ENCODE measurements at places on chromosomes 2 and 18.

DNA sequence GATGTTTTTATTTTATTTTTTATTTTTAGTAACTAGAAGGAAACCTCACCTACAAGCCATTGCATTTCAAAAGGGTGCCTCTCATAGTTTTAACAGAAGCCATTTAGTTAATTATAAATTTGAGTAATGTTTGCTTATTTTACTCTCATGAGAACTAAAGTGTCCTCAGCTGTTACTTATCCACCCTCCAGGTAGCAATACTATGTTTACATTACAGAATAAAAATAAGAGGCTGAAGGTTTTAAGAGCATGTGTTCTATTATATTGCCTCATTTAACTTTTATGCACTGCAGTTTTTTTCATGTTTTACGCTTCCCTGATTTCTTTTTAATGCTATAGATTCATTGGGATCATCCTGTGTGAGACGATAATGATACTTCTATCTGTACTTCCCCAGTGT lies 235.5 kb downstream of the THSD7B start:
- DNase-seq: no peak

GRCh38 chr2:118880501-118880900 lies 33.1 kb upstream of the EN1 start:
- no peak for DNase-seq

GRCh38 chr2:181241366-181241765 lies 215.8 kb upstream of the ITGA4 start:
- DNase-seq: no peak

- no peak for DNase-seq
Observed at GRCh38 chr2:176142281-176142680, 9.1 kb upstream of the HOXD4 start.

DNA sequence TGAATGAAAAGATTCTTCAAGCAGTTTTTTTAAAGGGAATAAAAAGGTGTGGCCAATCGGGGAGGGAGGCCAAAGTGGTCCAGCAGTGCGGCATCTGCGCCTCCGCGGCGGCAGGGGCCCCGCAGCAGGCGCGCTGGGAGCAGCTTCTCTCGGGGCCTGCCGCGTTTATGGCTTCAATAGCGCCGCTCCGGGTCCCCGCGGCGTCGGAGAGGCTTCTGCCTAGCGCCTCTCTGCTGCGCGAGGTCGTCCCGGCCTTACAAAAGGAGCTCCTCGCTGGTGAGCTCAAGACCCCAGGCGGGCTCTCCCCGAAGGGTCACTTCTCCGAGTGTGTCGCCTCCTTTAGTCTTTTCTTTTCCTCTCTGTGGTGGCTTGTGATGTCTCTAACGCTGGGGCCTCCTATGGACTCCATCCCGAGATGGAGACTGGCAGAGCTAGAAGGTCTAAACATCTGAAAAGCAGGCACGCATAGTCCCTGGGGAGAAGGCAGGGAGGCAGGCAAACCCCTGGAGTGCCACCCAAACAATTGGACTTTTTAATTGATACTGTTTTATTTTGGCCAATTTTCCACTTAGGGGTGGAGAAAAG lies 67.1 kb downstream of the SUMO1 start:
- peak; percentile 43 for DNase-seq

- DNase-seq: no peak
Observed at GRCh38 chr2:84175970-84176369, 283.1 kb downstream of the SUCLG1 start.

GRCh38 chr2:227696990-227697679 lies 20.7 kb downstream of the SLC19A3 start:
- no peak for DNase-seq

DNA sequence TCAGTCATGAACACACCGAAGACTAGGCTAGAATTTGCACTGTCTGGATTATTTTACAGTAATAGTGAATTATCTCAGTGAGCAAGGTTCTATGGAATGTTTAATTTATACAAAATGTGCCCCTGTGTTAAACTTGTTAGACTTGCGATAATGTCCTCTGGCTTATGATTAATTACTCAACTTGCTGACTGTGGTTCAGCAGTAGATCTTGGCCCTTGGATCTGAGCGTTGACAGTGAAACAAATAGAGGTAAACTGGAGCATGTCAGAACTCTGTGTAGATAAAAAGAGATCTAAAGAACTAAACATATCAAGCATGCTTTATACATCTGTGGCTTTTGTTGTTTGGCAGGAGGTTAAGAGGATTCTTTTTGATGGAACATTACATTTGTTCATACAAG lies 407.6 kb downstream of the DSEL start:
- no peak for DNase-seq

DNA sequence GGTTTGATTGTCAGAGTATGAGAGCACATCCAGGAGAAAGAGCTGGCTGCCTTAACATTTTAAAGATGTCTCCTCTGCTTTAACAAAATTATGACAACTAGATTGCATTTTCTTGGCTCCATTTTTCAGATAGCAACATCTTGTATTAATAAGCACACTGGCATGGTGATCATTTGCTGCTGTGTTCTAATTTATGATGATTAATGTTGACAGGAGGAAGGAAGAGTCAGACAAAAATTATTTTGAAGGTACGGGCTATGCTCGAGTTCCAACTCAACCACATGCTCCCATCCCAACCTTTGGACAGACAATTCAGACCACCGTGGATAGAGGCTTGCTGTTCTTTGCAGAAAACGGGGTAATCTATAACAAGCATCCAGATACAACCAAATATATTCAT lies 98.2 kb upstream of the TTC39C start:
- no peak for DNase-seq

DNA sequence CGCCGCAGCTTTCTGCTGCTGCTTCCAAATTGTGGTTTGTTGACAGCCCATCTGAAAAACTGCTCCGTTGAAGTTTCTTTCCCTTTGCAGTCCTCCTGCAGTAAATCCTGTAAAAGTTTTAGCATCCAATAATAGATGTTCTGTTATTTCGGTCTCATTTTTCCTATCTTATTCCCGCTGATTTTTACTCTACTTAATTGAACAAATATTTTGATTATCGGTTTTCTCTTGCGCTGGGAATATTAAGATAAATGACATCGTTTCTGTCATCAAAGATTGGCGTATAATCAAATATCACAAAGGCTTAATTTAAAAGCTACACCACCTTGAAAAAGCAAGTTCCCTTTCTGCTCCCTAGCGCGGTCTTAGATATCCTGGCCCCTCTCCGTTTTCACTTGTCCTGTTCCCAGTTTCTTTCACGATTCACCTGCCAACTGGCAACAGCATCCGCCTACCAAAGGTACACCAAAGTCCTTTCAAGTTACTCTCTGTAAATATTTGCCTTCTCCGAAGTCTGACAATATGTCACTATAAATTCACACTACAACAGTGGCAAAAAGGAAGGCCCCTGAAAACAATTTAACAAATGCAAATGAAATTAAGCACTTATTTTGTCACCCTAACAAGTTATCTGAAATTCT lies 1.0 kb upstream of the STRN start:
- DNase-seq: no peak

GRCh38 chr2:96959406-96960110 lies 26.8 kb downstream of the FAM178B start:
- no peak for DNase-seq

DNA sequence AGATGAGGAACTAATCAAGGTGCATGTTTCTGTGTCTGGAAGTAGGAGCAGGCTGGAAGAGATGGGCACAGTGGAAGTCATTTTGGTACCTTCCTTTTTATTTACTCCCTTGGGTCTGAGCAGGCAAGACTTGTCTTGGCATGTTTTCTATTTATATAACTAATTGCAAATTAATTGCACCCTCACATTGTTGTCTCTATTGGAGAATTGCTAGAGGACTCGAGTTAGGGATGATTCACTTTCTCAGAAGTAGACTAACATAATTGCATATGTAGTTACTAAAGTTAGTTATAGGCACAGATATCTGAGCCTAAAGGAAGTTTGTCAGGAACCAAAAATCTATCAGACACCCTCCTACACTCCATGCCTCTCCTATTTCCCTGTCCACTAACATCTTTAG lies 92.8 kb upstream of the NRP2 start:
- DNase-seq: no peak

GRCh38 chr2:241637795-241638660 lies 535 bp downstream of the ATG4B start:
- DNase-seq: no peak

DNA sequence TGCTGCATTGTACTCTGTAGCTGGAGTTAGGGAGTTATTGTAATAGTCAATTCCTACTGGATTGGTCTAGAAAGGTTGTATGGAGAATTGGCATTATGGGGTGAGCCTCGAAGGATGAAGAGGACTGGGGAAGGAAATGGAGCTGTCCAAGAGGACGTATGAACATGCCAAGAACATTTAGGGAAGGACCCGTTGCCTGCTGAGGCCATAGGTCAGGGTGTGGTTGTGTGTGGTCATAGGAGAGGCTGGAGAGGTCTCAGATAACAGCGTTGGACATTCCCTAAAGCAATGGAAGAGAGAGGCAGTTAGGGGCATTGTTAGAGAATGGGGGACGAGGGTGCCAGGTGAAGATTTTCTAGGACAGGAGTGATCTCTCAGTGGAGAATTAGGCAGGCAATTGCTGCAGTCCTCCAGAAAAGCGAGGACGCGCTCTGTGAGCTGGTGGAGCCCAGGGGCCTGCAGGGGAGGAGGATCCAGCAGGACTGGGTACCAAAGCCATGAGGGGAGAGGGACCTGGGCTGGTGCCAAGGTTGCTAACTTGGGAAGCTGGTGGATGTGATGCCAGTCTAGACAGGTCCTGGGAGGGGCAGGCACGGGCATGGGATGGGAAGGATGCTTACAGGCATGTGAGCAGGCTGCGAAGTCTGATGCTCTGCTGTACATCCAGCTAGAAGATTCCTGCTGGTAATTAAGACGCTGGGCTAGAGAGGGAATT lies 9.4 kb upstream of the PSD4 start:
- no peak for DNase-seq

GRCh38 chr2:149819356-149819957 lies 231.9 kb upstream of the MMADHC start:
- DNase-seq: no peak

GRCh38 chr2:72924353-72925240 lies 7.3 kb downstream of the EMX1 start:
- DNase-seq: peak; percentile 68

GRCh38 chr2:191688934-191689695 lies 11.2 kb downstream of the NABP1 start:
- DNase-seq: no peak

Data from activated naive CD8-positive, alpha-beta T cell treated with anti-CD3 and anti-CD28 coated beads, Interleukin-2, amount 10 ng/mL, durations not matched to agents 7 days and 5 days (primary cell).